A375 (cell line): ENCODE measurements at places on chromosomes 11 and 22. TPM values are rescaled to one million over a fixed set of nuclear protein-coding genes. Genes with fewer than 3 reads are reported as not detected.

The AGBL2 gene
- total RNA-seq: 1.3 and 1.4 TPM in 2 replicates

The ARHGAP20 gene
- 0.11 TPM in 1 of 2 replicates, not detected in the other for total RNA-seq

The SOX6 gene
- 5.4 and 13.0 TPM in 2 replicates for total RNA-seq

The NTM gene
- total RNA-seq: 17.5 and 20.1 TPM in 2 replicates

The TMEM121B gene
- 0.11 TPM in 2 replicates for total RNA-seq

The GLYATL1 gene
- 0.16 and 0.26 TPM in 2 replicates for total RNA-seq

The ZNF280B gene
- total RNA-seq: not detected in 2 replicates

The PYGM gene
- 0.79 and 3.4 TPM in 2 replicates for total RNA-seq

The HORMAD2 gene
- total RNA-seq: not detected in 2 replicates

The MRGPRX3 gene
- total RNA-seq: 0.15 and 0.90 TPM in 2 replicates

The OR56A1 gene
- total RNA-seq: not detected in 2 replicates

The HEPHL1 gene
- not detected in 2 replicates for total RNA-seq

The MAPK8IP1 gene
- 11.1 and 12.7 TPM in 2 replicates for total RNA-seq

The OR4C6 gene
- total RNA-seq: not detected in 2 replicates

The PRR33 gene
- total RNA-seq: not detected in 2 replicates

The SSTR3 gene
- not detected in 2 replicates for total RNA-seq

The OR51E2 gene
- total RNA-seq: 0.05 TPM in 1 of 2 replicates, not detected in the other

The C11orf87 gene
- total RNA-seq: not detected in 2 replicates

The KRTAP5-9 gene
- total RNA-seq: not detected in 2 replicates

The IGSF22 gene
- total RNA-seq: not detected in 2 replicates

The PATE2 gene
- 0.87 TPM in 1 of 2 replicates, not detected in the other for total RNA-seq

The C22orf31 gene
- not detected in 2 replicates for total RNA-seq

The PKDREJ gene
- not detected in 2 replicates for total RNA-seq

The LYVE1 gene
- total RNA-seq: not detected in 2 replicates

The OR8D4 gene
- total RNA-seq: not detected in 2 replicates

The NCR3LG1 gene
- total RNA-seq: 7.9 and 8.1 TPM in 2 replicates

The CATSPERZ gene
- total RNA-seq: 1.9 and 3.7 TPM in 2 replicates

The DEPDC7 gene
- total RNA-seq: 25.3 and 26.0 TPM in 2 replicates

The OR8H1 gene
- not detected in 2 replicates for total RNA-seq

The CHRNA10 gene
- total RNA-seq: 0.41 and 1.4 TPM in 2 replicates

The OR10A2 gene
- total RNA-seq: not detected in 2 replicates

The PNPLA5 gene
- total RNA-seq: not detected in 2 replicates

The RAB39A gene
- 1.1 and 2.3 TPM in 2 replicates for total RNA-seq

The NCAPD3 gene
- total RNA-seq: 56.1 and 65.4 TPM in 2 replicates

The TIMP3 gene
- 319 and 337 TPM in 2 replicates for total RNA-seq

The TSPAN18 gene
- total RNA-seq: not detected in 2 replicates

The LRRC4C gene
- 0.04 and 0.05 TPM in 2 replicates for total RNA-seq

The FAM180B gene
- 0.13 and 1.4 TPM in 2 replicates for total RNA-seq

The FGF4 gene
- not detected in 2 replicates for total RNA-seq

The ADAMTS15 gene
- total RNA-seq: 2.2 and 2.5 TPM in 2 replicates

The C11orf42 gene
- not detected in 2 replicates for total RNA-seq

The RTN4RL2 gene
- 1.2 and 2.3 TPM in 2 replicates for total RNA-seq

The OR51B4 gene
- 4.0 and 7.5 TPM in 2 replicates for total RNA-seq

The PICK1 gene
- 30.3 and 33.0 TPM in 2 replicates for total RNA-seq

The PRCP gene
- total RNA-seq: 16.9 and 24.8 TPM in 2 replicates

The MS4A13 gene
- total RNA-seq: 0.13 and 0.30 TPM in 2 replicates

The FAT3 gene
- 1.8 and 4.3 TPM in 2 replicates for total RNA-seq

The SLC22A8 gene
- not detected in 2 replicates for total RNA-seq

The NEFH gene
- total RNA-seq: not detected in 2 replicates

The FAM227A gene
- total RNA-seq: 0.60 and 0.82 TPM in 2 replicates

The PPFIBP2 gene
- total RNA-seq: 0.19 and 3.6 TPM in 2 replicates

The TENM4 gene
- 0.23 and 0.77 TPM in 2 replicates for total RNA-seq
